Activated CD8-positive, alpha-beta memory T cell treated with anti-CD3 and anti-CD28 coated beads, Interleukin-2, amount 50 U/mL, for 4 hours (primary cell): ENCODE measurements at places on chromosomes 16 and 17.

DNA sequence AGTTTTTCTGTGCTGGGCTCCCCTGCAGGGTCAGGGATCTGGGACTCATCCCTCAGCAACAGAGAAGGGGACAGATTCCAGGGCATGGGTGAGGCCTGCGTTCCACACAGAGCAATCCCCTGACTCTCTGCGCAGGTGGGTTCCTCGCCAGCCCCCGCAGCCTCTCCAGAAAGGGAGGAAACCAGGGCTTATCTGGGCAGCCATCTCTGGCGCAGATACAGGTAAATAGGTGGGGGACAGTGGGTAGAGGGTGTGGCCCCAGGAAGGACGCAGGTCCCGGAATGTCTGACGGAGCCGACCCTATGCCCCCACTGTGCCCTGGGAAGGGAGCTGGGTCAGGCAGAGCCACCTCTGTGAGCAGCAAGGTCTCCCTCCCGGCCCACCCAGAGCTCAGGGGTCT, 23.2 kb downstream of the PIEZO1 start:
- DNase-seq = no peak

- DNase-seq = no peak
Measured at GRCh38 chr17:74715144-74715543, 2.4 kb upstream of the CD300LF start.

DNA sequence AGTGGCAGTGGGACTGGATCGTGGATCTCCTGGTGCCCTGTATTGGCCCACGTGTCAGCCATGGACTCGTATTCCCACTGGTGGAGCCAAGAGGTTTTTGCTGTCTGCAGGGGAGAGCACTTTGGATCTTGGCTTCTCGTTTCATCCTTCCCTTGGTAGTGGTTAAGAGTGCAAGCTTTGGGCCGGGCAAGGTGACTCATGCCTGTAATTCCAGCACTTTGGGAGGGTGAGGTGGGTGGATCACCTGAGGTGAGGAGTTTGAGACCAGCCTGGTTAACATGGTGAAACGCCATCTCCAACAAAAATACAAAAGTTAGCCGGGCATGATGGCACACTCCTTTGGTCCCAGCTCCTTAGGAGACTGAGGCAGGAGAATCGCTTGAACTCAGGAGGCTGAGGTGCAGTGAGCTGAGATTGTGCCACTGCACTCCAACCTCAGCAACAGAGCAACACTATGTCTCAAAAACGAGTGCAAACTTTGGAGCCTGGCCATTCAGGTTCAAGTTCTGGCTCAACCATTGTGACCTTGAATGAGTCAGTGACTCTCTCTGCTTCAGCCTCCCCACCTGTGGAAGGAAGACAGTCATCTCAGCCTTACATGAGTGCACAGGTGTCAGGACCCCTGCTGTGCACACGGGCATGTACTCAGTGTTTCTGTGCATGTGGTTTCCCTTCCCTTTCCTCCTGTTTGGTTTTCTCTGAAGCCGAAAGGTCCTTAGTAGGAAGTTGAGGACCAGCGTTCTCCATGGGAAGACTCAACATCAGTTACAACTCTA, 57.4 kb downstream of the PLCG2 start:
- no peak for DNase-seq

GRCh38 chr17:12545877-12546513, 119.7 kb upstream of the MYOCD start:
- no peak for DNase-seq

DNA sequence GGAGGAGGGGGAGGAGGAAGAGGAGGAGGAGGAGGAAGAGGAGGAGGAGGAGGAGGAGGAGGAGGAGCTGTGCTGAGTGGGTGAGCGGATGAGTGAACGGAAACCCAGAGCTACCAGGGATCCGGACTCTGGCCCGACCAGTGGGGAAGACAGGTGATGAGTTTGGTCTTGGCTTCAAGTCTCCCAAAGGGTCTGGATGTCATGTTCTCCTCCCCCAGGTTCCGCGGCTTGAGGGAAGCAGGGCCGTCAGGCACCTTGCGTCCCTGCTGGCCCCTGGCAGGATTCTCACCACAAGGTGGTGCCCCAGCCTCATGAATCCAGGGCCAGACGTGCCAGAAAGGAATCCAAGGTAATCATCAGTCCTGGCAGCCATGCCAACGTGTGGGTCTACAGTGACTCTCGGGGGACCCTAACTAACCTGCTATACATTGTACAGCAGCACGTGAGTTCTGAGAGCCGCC, 13.5 kb upstream of the ABAT start:
- peak; percentile 35 for DNase-seq

DNA sequence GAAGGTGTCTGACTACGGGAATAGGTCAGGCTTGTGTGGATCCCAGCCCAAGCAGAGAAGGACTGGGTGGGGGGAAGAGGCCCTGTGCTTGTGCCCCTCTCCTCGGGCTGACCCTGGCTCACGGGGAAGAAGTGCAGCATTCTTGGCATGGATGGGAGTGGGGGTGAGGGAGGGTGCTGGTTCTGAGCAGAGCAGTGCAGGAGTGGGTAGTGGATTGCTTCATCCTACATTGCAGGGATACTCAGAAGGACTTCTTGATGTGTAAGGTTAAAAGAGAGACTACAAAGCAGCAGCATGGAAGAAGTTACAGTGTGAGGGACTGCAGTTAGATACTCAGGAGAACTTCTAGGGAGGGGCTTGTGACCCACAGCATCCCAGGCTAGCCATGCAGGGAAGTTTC, 2.1 kb downstream of the ARHGAP23 start:
- no peak for DNase-seq

DNA sequence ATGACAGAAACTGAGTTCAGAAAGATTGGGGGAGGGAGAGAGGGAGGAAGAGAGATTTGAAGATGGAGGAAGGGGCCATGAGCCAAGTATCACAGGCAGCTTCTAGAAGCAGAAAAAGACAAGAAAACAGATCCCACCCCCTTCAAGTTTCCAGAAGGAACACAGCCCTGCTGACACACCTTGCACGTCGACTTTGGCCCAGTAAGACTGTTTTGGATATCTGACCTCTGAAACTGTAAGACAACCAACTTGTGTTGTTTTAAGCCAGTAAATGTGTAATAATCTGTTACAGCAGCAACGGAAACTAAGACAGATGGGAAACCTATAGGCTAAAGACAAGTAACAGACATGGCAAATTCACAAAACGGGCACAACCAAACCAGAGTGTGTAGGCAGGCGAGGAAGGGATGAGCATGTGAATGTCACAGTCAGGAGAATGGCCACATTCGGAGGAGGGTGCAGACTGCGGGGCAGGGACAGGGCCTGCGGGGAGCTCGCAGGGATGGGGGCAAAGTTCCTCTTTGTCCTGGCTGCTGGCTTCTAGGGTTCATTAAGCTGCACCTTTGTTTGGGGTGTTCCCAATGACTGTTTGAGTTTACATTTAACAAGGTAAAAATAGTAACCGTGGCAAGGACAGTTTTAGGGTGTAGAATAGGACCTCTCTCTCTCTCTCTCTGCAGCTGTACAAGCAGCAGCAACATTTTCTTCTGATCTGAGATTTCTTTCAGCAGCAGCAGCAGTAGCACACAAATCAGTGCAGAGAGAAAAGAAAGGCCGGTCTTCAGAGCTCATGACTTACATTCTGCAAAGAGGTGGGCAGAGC, 18.3 kb upstream of the ATP2C2 start:
- no peak for DNase-seq

DNA sequence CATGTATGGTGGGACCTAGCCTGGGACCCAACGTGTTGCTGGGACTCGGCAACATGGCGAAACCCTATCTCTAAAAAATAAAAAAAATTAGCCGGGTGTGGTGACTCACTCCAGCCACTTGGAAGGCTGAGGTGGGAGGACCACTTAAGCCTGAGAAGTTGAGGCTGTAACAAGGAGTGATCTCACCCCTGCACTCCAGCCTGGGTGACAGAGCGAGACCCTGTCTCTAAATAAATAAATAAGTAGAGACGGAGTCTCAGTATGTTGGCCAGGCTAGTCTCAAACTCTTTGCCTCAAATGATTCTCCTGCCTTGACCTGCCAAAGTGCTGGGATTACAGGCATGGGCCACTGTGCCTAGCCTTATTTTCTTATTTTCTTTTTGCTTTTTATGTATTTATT, 10.1 kb upstream of the CNP start:
- no peak for DNase-seq

DNA sequence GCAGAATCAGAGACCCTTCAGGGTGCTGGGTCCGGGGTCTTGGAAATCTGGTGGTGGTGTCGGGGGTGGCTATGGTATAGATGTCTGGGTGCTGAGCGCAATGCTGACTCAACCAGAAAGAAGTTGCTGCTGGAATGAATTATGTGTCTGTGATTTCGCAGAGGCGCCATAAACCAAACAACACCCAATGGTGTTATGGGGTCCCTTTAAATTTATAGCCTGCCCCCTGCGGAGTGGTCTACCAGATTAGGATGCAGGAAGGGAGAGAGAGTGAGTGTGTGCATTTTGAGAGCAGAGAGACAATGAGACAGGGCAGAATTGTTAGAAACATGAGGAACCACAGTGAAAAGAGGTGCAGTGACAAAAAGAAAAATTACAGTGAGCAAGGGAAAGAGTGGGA, 100.7 kb upstream of the CDH11 start:
- no peak for DNase-seq

DNA sequence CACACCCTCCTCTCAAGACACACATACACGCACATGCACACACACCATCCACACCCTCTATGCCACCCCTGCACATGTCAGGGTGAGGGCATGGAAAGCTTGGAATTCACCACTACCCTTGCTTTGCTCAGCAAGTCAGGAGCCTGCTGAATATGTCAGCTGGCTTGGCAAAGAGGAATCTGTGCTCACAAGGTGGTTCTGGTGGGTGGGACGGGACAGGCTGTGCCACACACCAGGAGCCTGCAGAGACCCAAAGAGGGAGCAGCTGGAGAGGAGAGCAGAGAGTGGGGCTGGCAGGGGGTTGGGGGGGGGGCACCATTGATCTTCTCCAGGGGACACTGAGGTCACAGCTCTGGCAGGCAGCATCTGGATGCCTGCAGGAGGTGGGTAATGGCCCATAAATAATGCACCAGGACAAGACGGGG, 48.7 kb upstream of the NDRG4 start:
- no peak for DNase-seq

- no peak for DNase-seq
Measured at GRCh38 chr16:11032922-11033291, 88.5 kb downstream of the CLEC16A start.
